ENCODE measurements at places on chromosomes 7 and 10.
A peak's percentile ranks its signal among the peaks of the same experiment; 100 is the strongest.

GRCh38 chr10:59245686-59246085, 69.2 kb downstream of the PHYHIPL start:
- DNase-seq = no peak

DNA sequence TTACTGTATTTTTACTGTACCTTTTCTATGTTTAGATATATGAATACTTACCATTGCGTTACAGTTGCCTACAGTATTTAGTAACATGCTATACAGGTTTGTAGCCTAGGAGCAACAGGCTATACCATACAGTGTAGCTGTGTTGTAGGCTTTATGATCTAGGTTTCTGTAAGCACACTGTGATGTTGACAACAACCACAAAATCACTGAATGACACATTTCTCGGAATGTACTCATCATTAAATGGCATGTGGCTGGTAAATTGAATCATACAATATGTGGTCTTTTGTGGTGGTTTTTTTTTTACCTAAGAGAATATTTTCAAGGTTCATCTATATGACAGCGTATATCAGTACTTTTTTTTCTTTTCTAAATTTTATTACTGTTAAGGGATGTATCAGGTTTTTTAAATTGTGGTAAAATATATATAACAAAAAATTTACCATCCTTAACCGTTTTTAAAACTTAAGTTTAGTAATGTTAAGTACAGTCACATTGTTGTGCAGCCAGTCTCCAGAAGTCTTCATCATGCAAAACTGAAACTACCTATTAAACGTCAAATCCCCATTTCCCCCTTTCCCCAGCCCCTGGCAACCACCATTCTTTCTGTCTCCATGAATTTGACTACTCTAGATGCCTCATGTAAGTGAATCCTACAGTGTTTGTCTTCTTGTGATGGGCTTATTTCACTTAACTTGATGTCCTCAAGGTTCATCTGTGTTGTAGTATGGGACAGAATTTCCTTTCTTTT, 21.5 kb downstream of the BTAF1 start:
- DNase-seq = no peak

- no peak for DNase-seq
These were observed 897.1 kb downstream of the GATA3 start for GRCh38 chr10:8951440-8952089.

DNA sequence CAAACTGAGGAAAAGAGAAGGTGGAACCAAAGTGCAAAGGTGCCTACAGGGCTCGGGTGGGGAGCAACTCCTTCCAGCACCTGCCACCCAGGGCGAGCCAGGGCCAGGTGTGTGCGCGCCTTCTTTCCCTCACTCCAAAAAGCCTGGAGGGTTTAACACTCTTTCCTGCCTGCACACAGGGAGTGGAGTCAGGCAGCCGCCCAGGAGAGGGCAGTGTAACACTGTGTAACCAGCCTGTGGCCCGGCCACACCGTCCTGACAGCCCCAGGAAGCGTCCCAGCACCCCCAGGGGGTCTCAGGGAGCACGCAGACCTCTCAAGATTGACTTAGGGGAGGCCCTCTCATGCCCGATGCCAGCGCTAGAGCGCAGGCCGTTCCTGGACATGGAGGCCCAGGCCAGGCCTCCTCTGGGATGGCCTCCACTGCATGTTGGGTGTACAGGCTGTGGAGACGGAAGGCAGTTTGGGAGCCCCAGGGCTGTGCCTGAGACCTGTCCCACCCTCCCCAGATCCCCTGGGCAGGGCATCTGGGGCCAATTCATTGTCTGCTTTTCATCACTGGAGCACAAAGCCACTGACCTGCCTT, 13.4 kb downstream of the BRI3 start:
- peak; percentile 68 for DNase-seq

DNA sequence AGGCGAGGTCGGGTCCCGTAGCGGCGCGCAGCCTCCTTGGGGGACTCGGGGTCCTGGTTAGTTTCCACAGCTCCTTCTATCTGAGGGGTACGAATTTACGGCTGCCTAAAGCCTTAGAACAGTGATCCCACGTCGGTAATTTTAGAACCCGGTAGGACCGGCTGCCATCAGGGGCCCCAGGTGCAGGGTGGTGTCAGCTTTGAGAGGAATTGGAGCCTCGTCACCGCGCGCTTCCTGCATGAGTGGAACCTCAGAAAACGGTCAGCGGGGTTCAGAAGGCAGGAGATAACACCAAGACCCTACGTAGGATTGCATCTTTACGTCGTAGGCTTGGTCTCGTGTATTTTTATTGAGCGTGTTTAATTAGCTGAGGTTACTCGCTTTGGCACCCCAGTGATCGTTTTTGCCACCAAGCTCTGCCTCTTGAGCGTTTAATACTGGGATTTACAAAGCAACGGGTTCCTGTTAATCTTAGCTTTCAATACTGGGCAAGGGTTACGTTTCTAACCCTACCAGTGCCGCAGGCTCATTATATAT, 443 bp downstream of the RNF32 start:
- no peak for DNase-seq

- DNase-seq = no peak
These were observed 113.6 kb downstream of the OAT start for GRCh38 chr10:124305131-124305530.

GRCh38 chr10:121886997-121887622, 40.7 kb downstream of the ATE1 start:
- peak; percentile 28 for DNase-seq

DNA sequence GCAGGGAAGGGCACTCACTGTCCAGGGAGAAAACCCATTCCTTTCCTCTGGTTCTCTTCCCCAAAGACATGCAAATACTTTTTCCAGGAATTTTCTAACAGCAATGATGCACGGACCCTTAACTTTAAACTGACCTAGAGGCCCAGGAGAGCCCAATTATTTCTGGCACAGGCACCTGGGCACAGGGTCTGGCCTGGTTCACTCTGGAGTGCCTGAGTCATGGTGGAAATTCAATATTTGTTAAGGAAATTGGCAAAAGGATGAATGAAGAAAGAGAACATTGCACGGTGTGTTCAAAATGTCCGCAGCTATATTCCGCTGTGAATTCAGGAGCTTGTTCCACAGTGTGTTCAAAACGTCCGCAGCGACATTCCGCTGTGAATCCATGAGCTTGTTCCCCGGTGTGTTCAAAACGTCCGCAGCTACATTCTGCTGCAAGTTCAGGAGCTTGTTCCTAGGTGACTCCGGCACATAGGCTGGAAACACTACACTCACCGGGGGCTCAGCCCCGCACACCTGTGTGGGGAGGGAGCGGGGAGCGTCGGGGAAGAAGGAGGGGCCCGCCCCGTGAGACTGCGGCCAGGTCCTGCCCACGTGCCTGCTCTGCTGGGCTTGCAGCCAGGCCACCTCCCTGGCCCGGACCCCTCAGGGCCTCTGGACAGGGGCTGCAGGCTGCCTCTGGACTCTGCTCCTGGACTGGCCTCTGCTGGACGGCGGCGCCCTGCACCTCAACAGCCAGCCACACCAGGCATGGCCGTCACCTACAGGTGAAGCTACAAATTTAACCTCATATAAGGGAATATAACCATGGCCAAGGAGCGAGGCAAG, 72.0 kb upstream of the FAM20C start:
- peak; percentile 46 for DNase-seq

GRCh38 chr7:74535951-74536356, 82.2 kb downstream of the GTF2IRD1 start:
- no peak for DNase-seq

GRCh38 chr7:5333121-5334045, 50.6 kb downstream of the SLC29A4 start:
- no peak for DNase-seq

DNA sequence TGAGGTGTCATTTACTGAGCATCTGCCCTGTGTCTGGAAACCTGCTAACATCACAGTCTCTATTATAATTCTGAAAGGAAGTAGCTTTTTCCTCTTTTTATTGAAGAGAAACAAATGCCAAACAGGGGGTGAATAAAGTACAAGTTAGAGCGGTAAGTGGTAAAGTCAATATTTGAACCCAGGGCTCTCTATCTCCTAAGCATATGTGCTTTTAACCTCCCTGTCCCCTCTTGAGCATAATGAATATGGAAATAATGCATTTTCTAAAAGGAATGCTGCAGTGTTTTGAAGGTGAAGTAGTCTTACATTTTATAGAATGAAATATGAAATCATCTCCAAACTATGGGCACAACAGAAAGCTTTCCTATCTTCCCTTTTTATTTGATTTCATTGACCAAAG, 196.7 kb downstream of the KIAA1217 start:
- no peak for DNase-seq

DNA sequence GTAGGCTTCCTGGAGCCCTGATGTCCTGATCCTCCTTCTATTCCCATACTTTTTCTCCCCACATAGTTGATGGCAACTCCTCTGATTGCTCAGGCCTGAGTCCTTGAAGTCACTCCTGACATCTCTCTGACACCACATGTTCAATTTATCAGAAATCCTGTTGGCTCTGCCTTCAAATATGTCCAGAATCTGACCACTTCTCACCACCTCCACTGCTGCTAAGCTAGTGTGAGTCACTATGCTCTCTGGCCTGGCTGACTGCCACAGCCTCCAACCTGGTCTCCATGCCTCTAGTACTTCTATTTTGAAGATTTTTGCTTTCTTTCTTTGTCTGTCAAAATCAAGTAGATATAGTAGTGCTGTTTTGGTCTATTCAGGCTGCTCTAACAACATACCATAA, 53.0 kb downstream of the TMEM229A start:
- no peak for DNase-seq

GRCh38 chr10:124719213-124719851, 24.8 kb downstream of the FAM53B start:
- no peak for DNase-seq

DNA sequence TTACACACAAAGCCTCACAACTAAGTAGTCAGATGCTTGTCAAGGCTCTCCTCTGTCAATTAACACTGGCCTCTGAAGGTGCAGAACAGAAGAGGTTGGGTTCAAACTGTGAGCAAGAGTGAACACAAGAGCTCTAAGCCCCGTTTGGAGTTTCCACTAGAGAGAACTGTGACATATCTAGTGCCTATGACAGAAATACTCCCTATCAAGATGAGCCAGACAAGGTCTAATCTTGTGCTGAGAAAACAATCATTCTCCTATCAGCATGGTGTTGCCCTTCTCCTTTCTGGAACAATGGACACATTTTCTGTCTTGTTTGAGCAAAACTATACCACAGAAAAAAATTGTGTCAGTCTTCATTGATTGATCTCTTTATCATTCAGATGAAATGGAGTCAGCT, 62.4 kb upstream of the CCDC71L start:
- DNase-seq = no peak

GRCh38 chr10:127234306-127234800, 38.0 kb upstream of the INSYN2A start:
- no peak for DNase-seq

- no peak for DNase-seq
These were observed 49.9 kb downstream of the CHST15 start for GRCh38 chr10:124043310-124044142.

DNA sequence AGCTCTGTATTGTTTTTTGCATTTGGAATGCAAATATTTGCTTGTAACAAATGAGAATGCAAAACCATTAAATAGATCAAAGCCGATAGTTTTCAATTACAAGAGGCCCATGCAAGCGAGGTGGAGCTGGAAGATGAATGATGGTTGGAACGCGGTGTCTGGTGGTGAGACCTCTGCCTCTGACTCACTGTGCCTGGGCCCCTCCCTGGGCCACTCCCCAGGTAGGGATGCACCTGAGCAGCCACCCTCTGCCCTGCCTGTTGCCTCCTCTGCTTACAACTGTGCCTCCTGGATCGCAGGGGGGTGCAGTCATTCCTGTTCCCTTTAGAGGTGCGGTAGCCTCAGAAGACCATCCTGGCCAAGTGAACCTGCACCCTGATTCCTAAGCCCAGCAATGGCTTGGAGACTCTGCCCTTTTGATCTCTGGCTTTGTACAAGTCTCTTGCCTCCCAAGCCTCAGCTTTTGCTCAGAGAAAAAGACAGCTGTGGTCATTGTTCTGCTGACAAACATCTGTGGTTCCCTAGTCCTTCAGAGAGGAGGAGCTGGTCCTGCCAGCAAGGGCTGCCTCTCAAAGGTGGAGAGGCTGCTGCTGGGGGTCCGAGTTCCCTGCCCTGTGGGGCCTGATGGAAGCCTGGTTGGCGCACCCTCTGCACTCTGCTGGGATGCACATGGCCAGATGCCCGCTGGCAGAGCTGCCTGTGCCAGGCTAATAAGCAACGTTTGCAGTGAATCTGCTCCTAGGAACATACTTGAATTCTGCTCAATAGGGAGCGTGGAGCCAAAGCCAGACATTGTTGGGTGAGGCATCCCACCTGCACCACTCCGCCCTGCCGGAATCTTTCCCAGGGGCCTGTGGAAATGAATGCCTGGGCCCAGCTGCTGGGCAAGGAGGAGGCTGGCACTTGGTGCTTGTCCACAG, 126.3 kb upstream of the TCERG1L start:
- DNase-seq = no peak

DNA sequence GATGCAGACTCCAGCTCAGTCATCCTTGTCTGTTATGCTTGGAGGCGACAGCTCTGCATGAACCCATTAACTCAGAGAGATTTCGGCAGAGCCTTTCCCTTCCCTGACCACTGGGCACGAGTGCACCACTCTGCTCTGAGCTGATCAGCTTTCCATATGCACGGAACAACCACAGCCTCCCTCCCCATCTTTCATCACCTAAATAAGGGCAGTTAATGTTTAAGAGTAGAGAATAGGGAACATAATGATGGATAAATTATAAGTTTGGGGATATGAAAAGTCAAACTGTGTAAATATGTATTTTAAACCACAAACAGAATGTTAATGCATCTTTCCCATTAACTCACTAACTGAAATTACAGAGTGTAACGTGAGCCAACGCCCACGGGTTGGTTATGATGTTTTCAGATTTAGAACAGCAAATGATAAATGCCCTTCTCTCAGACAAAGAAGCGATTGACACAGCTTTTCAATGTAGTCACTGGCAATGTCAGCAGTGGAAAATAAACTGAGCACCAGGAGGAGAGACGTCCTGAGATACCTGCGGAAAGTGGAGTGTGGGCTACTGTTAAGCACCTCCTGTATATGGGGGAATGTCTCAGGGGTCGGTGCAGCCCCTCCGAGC, 658.2 kb downstream of the LRMDA start:
- no peak for DNase-seq
